ENCODE measurements at places on chromosomes 6 and 20. TPM values are rescaled to one million over a fixed set of nuclear protein-coding genes. Genes with fewer than 3 reads are reported as not detected.

DNA sequence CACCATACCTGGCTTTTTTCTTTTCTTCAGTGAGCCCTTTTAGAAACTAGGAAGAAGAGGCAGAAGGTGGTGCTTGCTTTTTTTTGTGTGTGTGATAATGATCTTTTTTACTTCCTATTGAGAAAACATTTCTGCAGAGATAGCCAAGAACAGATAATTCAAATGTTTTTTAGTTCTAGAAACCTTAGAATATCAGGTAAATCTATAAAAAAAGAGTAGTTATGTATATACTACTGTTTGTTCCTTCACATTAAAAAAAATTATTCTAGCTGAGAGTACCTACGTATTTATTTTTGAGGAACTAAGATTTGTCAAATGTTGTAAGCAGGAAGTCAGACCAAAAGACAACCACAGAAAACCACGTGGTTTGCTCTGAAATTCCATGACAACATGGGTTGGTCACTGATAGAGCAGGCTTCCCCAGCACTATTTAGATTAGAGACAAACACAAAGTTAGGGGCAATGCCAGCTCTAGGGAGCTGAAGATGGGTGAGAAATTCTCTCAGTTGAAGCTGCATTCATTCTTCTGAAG lies 12.8 kb downstream of the STK4 start:
- DNase-seq: peak; percentile 89

- DNase-seq: no peak
Observed at GRCh38 chr6:11263291-11263775, 30.9 kb upstream of the NEDD9 start.

DNA sequence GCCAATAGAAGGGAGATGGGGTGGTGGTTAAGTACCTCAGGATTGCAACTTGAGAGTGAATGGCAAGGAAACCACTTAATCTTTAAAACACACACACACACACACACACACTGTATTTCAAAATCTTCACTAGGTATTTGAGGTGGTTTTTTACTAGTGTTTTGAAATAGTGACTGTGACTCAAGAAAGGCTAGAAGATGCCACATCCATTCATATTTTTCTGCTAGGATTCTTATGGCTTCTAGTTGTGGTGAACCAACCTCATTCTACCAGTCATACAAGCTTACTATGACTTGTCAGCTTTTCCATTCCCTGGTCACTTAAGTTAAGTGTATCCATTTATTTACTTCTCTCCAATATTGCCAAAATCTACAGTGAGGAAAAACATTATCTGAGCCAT lies 519.4 kb upstream of the JAG1 start:
- no peak for DNase-seq

DNA sequence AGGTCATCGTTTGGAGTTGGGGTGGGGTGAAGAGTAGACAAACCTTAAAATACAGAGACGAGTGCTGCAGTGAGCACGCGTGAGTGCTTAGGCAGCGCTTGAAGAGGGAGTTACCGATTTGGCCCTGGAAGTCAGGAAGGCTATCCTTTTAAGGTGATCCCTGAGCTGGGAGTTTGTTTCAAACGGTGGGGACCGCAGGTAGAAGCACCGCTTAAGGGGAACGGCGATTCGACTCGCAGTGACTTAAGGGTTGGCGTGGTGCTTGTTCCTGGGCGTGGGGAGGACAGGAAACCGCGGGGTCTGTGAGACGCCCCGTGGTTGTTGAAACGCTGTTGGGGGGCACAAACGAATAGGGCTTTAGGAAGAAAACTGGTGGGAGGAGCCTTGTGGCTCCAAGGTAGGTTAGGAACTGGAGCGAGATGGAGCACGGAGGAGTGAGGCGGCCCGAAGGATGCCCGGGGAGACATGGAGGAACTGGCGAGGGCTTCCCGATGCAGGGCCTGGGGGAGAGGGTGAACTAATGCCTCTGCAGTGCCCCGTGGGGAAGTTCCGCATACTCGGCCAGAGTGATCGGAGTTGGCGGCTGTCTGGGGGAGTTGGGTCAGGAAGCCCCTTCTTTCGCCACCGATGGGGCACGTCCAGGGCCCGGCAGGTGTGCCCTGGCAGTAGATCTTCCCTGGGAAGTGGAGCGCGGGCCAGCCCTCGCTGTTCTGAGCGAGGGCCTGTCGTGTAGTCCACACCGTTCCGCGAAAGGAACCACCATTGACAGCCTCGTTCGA lies 1.3 kb upstream of the CDYL start:
- DNase-seq: peak; percentile 40

- no peak for DNase-seq
Observed at GRCh38 chr20:62976886-62977285, 24.4 kb downstream of the SLC17A9 start.

The PLEKHG1 gene
- 4.6 TPM for total RNA-seq

The TMEM30A gene
- total RNA-seq: 54.4 TPM

The GSTA3 gene
- not detected for total RNA-seq

Data from activated CD8-positive, alpha-beta memory T cell treated with anti-CD3 and anti-CD28 coated beads, Interleukin-2, amount 10 ng/mL, durations not matched to agents 7 days and 5 days (primary cell).